ENCODE measurements at places on chromosomes 16 and 17. TPM values are rescaled to one million over a fixed set of nuclear protein-coding genes. Genes with fewer than 3 reads are reported as not detected.

GRCh38 chr16:71423865-71424264, 18.0 kb downstream of the TLE7 start:
- DNase-seq = no peak

- DNase-seq = peak; percentile 72
Measured at GRCh38 chr17:40122136-40122998, 596 bp downstream of the MSL1 start.

The SERPINF2 gene
- 0.35 TPM for polyA plus RNA-seq

DNA sequence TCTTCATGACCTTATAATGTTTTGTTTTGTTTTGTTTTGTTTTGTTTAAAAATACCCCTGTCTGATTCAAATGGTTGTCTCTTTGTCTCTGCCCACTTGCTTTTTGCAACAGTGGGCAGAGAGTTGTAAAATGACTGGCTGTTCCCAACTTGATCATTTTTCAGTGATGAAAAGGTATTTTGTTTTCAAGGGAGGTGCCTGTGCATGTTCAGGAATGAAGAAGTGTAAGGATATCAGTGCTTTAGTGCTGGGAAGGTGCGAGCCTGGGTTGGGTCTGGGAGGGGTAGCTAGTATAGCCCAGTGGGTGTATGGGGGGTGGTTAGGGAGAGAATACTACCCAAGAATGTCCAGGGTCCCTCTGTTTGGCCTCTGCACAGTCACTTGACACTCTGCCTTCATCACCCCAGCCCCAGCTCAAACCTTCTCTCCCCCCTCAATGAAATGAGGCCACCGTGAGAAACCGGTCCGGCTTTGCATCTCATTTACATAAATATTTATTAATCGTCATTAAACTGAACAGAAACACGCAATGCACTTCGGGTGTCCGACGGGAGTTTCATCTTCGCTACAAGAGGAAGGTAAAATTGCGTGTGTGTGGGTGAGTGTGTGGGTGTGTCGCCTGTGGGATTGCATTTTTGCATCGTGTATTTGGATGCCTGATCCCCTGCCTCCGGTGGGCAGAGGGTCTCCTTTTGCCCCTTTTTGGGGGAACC, 4.3 kb downstream of the NEUROD2 start:
- no peak for DNase-seq

The NHLRC4 gene
- polyA plus RNA-seq = 0.77 TPM

The GNG13 gene
- 0.16 TPM for polyA plus RNA-seq

The CNTNAP4 gene
- polyA plus RNA-seq = 11.2 TPM

The RSKR gene
- 25.1 TPM for polyA plus RNA-seq

GRCh38 chr16:10946308-10946707, 1.9 kb downstream of the CLEC16A start:
- no peak for DNase-seq

- DNase-seq = no peak
Measured at GRCh38 chr17:82013772-82014321, 8.8 kb downstream of the CENPX start.

DNA sequence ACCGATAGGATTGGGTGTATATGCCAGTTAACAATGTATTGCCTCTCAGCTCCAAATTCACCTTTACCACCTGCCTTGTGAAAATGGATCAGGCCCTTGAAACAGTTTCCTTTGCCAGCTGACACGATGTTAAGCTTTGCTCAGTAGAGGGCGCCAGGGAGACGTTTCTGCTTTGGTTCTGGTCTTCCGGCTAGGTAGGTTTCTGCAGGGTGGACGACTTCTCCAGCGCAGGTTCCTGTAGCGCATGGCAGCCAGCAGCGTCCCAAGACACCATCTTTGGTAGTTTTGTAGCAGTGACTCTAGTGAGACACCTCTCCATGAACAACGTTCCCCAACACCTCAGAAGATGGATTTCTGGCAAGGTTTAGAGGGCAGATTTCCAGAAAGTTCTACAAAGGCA, 24.0 kb downstream of the SYCE1L start:
- DNase-seq = no peak

DNA sequence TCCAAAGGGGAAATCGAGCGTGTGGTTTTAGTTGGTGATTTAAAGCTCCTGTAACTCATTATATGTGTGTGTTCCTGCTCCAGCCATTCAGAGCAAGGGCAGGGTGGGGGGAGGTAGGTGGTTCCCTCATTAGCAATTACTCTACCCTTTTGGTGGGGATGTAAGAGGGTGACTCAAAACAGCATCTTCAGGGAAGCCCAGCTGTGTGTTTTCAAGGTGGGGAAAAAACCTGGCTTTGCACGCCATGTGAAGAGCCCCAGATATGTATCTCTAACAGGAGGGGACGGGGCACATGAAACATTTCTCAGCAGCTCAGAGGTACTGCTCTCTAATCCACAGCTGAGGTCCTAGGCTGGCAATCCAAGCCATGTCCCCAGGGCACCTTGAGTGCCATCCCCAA, 241.3 kb upstream of the ZFHX3 start:
- DNase-seq = no peak

The GAST gene
- not detected for polyA plus RNA-seq

GRCh38 chr17:74892974-74893911, at the start of gene FADS6:
Gene FADS6, minus strand, starts transcription at chr17:74893633. Its CDS starts 38 bp downstream, at chr17:74893595.
- DNase-seq = no peak

- no peak for DNase-seq
Measured at GRCh38 chr17:36691606-36692005, 90.2 kb downstream of the MRM1 start.

The CCL4L2 gene
- not detected for polyA plus RNA-seq

DNA sequence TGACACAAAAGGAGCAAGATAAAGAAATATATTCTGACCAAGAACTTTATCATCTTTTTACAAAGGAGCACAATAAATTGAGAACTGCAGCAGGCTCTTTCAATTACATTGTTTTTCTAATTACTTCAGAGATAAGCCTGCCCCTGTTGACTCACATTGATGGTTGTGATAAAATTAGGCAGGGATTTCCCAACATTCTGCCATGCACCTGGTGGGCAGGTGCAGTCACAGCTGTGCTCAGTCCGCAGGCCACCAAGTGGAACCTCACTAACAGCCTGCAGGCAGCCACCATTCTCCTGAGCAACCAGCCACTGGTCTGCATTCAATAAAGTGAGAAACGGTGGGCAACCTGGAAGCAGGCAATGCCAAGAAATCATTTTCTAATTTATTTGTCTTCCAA, 5.1 kb downstream of the FANCA start:
- no peak for DNase-seq
